ENCODE measurements at places on chromosomes 16 and 17.

DNA sequence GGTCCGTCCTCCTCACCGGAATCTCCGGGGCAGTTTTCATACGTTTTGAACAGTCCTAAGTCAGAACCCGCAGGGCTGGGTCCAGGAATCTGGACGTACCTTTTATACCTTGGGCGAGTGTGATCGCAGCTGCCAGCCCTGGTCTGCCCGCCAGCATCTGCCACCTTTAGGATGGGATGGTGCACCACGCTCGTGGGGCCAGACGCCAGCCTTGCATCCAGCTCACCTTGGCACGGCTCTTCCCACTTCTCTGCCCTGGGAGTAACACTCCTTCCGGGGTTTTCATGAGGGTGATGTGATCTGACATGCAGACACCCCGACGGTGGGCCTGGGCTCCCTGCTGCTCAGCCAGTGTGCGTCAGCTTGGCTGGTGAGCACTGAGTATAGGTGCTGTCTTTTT, 66.6 kb upstream of the ZNF469 start:
- no peak for DNase-seq

GRCh38 chr17:57397402-57397801, 141.1 kb downstream of the MSI2 start:
- no peak for DNase-seq

DNA sequence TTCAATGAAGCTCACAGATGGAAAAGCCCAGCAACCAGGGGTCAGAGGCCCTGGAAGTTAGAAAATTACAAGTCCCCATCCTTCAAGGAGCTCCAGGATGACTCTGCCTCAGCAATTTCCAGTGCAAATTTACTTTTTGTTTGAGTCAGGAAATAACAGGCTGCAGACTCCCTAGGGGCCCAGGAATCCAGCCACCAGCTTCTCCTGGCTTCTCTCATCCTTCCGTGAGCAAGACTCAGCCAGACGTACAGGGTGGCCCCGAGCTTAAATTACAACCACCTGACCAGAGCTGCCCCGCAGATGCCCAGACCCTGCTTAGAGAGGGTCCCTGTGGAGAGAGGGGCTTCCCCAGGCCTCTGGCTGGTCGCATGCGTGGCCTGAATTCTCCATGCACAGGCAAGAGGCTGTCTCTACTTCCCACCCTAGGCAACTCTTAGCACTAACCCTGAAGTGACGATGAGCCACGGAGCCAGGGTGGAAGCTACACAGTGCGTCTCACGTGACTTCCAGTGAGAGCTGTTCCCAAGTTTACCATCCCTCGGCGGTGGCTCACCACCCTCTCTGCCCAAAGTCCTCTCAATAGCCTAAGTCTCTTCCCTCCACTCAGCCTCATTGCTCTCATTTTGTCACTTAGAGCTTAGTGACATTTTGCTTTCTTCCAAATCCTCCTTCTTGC, 27.1 kb downstream of the GPR142 start:
- DNase-seq = no peak

- DNase-seq = no peak
These were observed 882.8 kb upstream of the SOX9 start for GRCh38 chr17:71237903-71238538.

DNA sequence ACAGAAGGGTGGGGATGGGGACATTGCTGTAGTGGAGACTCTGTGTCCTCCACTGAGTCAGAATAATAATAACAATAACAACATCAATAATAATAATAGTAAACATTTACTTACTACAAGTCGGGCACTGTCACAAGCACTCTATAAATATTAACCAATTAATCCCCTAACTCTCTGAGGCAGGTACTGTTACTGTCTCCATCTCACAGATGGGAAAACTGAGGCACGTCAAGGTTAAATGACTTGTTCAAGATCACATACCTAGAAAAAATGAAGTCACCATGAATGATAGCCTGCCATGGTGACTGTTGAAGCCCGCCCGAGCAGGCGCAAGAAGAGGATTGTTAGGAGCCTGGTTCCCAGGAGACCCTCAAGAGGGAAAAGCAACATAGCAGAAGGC, 10.2 kb downstream of the PRR29 start:
- DNase-seq = no peak
